CD4-positive, alpha-beta T cell treated with Interleukin-15 for 1 hour (primary cell): ENCODE measurements at places on chromosomes 1 and 21.

GRCh38 chr1:179761846-179762640, 19.0 kb downstream of the FAM163A start:
- DNase-seq: no peak

DNA sequence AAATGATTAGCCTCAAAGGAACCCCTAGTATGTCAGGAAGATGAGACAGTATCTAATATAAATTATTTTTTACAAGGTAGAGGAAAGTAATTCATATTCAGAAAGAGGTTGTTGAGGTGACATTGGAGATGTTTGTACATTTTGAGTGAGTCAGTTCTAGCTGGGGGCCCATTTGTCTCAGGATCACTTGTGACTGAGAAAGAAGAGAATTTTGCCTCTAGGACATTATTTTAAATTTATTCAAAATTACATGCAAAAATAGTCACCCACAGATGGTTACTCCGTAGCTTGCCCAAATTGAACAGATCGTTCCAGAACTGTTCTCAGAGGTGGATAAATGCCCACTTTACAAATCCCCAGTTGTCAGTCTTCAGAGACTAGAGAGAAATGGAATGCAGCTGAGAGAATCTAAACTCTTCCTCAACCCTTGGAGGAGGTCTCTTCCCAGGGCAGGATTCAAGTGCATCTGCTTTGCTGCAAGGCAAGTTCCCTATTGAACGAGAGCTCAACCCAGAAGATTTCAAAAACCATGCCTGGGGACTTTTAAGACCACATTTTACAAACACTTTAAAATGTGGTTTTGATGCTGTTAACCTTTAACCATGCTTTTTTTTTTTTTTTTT, 987.8 kb upstream of the ADAMTS5 start:
- no peak for DNase-seq

GRCh38 chr1:24526940-24527542, 24.4 kb downstream of the RCAN3 start:
- peak; percentile 40 for DNase-seq

DNA sequence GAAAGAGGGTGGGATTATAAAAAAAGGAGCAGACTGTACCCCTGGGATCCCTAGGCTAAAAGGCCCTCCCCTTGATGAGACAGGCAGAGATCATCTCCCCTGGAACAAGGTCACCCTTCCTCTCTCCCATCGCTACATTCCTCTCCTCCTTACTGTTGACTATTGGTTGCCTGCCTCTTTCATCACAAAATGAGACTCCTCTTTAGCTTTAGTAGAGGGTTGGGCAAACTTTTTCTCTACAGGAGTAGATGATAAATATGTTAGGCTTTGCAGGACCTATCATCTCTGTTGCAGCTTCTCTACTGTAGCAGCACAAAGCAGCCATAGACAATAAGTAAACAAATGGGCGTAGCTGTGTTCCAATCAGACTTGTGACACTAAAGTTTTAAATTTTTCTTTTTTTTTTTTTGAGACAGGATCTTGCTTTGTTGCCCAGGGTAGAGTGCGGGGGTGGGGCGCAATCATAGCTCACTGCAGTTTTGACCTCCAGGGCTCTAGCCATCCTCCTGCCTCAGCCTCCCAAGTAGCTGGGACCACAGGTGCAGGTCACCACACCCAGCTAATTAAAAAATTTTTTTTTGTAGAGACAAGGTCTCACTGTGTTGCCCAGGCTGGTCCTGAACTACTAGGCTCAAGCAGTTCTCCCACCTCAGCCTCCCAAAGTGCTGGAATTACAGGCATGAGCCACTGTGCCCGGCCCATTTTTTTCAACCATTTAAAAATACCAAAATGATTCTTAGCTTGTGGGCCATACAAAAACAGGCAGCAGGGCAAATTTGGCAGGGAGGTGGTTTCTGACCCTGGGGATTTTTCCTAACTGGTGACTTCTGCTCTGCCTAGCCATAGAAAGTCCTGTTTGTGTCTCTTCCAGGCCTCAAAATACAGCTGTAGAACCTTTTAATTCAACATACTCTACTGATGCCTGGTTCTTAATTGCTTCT, 15.1 kb downstream of the MCL1 start:
- no peak for DNase-seq

GRCh38 chr1:44947063-44947773, 39.2 kb downstream of the EIF2B3 start:
- no peak for DNase-seq

GRCh38 chr1:210635108-210635507, 306.4 kb downstream of the HHAT start:
- no peak for DNase-seq

DNA sequence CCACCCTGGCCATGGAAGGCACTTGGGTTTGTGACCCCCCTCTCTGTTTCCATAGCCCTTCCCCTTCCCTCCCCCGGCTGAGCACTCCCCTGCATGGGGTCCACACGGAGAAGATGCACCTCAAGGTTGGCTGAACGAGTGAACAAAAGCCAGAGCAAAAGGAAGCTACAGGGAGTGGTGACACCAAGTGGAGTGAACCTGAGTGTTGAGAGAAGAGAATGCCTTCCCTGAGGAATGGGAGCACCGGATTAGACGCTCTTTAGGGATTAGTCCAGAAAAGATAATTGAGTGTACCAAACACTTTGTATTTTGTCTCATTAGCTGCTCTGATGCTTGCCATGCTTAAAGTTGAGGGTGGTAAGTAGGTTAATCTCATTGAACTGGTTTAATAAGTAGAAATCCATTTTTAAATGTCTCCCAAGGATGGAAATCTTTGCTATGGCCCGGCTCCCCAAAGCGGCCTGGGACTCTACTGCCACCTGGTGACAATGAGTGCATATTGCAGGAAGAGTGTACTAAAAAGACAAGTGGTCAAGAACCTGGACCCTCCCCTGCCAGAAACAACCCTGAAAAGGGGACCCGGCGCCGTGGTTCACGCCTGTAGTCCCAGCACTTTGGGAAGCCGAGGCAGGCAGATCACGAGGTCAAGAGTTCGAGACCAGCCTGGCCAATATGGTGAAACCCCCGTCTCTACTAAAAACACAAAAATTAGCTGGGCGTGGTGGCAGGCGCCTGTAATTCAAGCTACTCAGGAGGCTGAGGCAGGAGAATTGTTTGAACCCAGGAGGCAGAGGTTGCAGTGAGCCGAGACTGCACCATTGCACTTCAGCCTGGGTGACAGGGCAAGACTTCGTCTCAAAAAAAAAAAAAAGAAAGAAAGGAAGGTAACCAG, 150.6 kb upstream of the ZC3H12A start:
- DNase-seq: no peak

DNA sequence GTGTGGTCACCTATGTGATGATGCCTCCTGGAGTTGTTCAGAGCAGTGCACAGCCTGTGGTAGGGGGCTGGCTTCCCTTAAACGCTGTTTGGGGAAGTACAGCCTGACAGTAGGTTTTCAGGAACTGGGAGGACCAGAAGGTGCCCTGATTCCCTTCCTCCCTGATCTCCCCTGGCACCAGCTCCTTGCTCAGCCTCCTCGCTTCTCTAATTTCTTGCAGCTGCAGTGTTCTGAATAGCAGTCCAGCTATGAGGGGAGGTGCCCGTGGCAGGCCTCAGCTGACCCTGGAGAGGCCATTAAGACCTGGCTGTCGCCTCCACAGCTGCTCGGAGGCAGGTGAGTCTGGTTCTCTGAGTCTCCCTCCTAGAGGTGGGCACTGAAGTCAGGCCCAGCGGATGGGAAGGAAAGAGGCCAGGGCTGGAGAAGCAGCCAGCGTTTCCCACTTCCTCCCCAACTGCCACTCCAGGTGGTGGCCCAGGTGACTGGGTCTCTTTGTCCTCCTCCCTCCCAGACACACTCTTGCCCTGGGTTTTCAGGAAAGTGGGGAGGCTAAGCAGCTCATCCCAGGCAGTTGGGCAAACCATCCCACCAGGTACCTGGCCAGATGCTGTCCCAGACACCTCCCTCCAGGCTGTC, 52.0 kb upstream of the RPL11 start:
- no peak for DNase-seq

- DNase-seq: peak; percentile 66
Measured at GRCh38 chr1:10909697-10910680, 102.5 kb upstream of the TARDBP start.

GRCh38 chr1:6435129-6435528, 10.6 kb downstream of the ESPN start:
- no peak for DNase-seq

GRCh38 chr1:75999034-75999433, 66.8 kb upstream of the ASB17 start:
- no peak for DNase-seq

GRCh38 chr1:217135569-217135915, 412.3 kb upstream of the ESRRG start:
- DNase-seq: no peak

GRCh38 chr1:76764638-76765454, 102.4 kb upstream of the ST6GALNAC5 start:
- DNase-seq: no peak

- DNase-seq: no peak
Measured at GRCh38 chr1:56571448-56571847, 7.9 kb downstream of the PLPP3 start.

- no peak for DNase-seq
Measured at GRCh38 chr1:242530761-242531160, 6.3 kb upstream of the PLD5 start.

GRCh38 chr1:9291914-9292360, 757 bp upstream of the SPSB1 start:
- DNase-seq: no peak

GRCh38 chr1:94670273-94670672, 128.7 kb upstream of the F3 start:
- DNase-seq: no peak

- no peak for DNase-seq
Measured at GRCh38 chr1:163074004-163074403, 4.8 kb downstream of the RGS4 start.
